ENCODE measurements at places on chromosomes 5 and 9.
A peak's percentile ranks its signal among the peaks of the same experiment; 100 is the strongest.

DNA sequence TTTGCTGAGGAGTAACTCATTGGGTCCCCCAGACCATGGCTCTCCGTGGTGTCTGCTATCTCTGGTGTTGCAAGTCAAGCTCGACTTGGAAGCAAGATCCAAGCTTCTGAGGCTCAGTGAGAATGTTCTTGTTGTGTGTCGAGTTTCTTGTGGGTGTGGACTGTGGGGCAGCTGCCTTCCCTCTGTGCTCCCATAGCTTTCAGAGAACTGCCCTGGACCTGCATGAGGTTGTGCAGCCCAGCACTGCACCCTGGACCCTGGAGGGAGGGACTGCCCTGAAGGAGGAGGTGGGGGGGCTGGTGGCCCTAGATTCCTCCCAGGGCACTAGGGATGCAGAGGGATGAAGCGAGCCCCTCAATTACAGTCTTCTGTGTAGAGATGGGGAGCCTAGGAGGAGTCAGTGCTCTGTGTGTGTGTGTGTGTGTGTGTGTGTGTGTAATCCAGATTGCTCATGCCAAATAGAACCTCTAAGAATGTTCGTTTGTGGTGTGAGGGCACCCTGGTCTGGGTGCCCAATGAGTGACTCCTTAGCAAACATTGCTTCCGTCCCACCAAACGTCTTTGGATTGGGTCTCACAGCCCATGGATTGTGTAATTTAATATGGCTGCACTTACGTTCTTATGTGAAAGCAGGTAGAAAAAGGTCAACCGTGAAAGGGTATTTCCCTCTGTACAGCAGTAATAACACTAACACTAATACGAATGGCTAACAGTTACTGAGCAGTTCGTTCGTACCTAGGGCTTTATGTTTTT is 143.3 kb upstream of the LMX1B start:
- peak; percentile 11 for DNase-seq

- no peak for DNase-seq
These were observed 25.1 kb downstream of the BAAT start for GRCh38 chr9:101359679-101360078.

- DNase-seq = no peak
These were observed 596.9 kb upstream of the CYLC2 start for GRCh38 chr9:102398205-102398604.

- DNase-seq = no peak
These were observed 28.6 kb upstream of the TNC start for GRCh38 chr9:115146581-115147021.

GRCh38 chr5:172773481-172774469 is 2.8 kb upstream of the DUSP1 start:
- DNase-seq = no peak

GRCh38 chr5:19928562-19929421 is 59.2 kb downstream of the CDH18 start:
- DNase-seq = no peak

GRCh38 chr5:54295651-54296276 is 14.6 kb downstream of the ARL15 start:
- no peak for DNase-seq
